WERI-Rb-1 (cell line): ENCODE measurements at places on chromosomes 4 and X.
A peak's percentile ranks its signal among the peaks of the same experiment; 100 is the strongest.

DNA sequence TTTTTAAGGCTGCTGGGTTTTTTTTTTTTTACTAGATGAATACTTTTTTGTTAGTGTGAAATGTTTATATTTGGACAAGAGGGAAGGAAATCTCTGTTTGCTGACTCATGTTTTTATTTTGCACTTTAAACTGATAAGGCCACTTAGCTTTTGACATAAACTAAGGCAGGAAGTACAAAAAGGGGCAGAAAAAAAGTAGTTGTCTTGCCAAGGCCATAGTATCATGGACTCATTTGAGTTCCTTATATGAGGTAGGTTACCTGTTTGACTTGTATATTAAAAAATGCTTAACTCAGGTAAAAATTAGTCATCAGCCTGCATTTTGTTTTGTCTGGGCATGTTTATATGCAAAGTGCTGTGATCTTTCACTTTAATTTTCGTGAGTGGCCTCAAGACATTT is 26.0 kb downstream of the SMAD1 start:
- no peak for DNase-seq

DNA sequence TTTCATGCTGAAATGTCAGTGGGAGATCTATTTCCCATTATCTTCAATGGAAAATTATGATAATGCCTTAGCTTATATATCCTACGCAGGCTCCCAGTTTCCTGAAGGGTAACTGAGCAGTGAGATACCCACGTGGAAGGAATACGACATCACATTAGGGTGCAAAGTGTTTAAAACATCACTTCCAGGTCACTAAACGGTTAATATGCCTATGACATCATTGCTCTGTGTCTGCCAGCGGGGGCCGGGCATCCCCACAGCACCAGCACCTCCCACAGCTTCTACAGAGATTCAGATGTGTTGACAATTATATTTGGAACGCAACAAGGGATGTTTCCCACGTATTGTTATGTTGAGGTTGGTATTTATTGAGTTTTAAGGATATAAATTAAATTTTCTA is 27.1 kb downstream of the TMEM271 start:
- DNase-seq: no peak

GRCh38 chr4:41281038-41281634 is 24.4 kb downstream of the UCHL1 start:
- DNase-seq: peak; percentile 57

DNA sequence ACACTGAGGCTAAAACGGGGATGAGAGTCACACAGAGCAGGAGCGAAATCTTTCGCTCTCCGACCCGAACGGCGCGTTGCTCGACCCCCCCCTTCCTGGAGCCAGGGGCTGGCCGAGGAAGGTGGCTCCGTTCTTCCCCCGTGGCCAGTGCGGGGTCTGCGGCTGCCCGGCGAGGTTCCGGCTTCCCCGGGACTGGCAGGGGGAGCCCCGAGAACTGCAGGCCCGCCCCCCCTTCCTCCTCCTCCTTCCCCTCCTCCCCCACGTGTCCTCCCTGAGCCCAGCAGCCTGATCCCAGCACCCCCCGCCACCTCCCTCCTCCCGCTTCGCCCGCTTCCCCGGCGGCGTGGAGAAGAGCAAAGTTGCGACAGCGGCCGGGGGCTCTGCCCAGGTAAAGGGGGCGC is 2.4 kb upstream of the BCORL1 start:
- peak; percentile 30 for DNase-seq

- DNase-seq: no peak
Measured at GRCh38 chrX:119579414-119579813, 5.1 kb downstream of the UBE2A start.

DNA sequence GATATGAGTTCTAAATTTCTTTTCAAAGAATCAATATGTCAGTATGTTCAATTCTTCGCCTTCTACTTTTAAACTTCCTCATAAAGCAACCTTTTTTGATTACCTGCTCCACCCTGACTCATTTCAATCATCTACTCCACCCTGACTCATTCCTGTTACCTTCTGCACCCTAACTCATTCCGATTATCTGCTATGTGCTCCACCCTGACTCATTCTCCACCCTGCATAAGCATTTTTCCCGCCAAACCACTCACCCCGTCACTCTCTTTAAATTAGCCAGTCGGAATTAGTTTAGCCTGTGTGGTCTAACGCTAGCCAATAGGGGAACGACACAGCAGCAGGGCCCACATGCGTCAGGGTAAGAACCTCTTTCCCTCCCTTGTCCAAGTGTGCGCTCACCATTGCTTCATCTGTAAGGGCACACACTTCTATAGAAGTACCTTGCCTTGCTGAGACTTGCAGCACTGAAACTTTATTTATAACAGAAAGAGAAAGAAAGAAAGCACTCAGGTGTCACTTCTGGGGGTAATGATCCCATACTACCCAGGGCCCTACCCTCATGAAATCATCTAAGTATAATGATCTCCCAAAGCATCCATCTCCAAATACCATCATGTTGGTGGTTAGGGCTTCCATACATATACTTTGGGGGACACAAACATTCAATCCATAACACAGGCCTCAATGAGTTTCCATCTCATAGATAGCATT is 875.2 kb downstream of the RAPGEF2 start:
- DNase-seq: no peak
